ENCODE measurements at places on chromosomes 2 and 18.
A peak's percentile ranks its signal among the peaks of the same experiment; 100 is the strongest.

GRCh38 chr2:69789175-69789721 lies 40.2 kb upstream of the GMCL1 start:
- DNase-seq: peak; percentile 89

DNA sequence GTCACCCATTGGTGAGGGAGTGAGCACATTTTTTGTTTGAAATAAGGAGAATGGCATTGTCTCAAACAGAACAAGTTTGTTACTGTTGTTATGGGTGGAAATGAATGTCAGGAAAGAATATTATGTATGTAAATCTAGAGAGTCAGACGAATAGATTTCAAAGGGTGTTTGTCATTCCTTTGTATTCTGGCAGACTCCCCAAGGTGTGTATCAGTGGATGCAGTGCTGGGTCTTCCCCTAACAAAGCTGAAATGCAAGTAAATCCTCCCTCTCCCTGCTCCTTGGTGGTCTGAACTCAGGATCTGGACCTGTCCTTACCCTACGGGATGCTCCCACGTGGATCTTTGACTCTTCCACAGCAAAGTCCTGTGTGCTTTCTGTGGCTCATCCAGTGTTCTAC lies 139.5 kb upstream of the ZNF516 start:
- DNase-seq: no peak

GRCh38 chr2:108607706-108608301 lies 73.5 kb downstream of the LIMS1 start:
- DNase-seq: no peak

DNA sequence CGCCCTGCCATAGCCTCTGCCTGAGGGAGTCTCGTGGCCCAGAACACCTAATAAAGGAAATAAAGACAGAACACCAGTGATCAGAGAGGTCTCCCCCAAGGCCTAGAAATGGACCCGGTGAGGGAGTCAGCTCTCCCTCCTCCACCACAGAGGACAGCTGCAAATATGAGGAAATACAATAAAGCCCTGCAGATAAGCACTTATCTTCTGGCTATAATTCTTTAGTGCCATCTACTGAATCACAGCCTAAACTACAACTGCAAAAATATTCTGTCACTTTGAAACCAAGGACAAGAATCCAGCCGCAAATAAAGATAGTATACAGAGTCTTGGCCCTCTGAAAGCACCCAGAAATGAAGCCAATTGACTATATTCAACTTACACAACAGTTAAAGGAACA lies 42.4 kb upstream of the TACR1 start:
- no peak for DNase-seq

- DNase-seq: no peak
These were observed 134.0 kb downstream of the NEDD4L start for GRCh38 chr18:58177896-58178470.

GRCh38 chr2:171136024-171136423 lies 24.7 kb downstream of the TLK1 start:
- no peak for DNase-seq

DNA sequence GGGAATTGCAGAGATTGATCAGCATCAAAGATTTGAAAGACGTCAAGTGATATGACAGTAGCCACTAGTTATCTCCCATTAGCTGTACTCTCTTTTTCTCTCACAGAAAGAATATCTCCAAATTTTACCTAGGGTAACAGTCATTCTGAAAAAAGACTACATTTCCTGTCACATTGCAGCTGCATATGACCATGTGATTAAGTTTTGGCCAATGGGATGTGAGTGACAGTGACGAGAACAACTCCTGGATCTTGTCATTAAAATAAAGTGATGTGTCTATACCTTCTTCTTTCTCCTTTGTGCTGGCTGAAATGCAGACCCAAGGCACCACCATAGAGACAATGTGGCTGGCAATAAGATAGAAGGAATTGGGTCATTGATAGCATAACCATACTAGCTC lies 10.5 kb upstream of the NEUROD1 start:
- no peak for DNase-seq

DNA sequence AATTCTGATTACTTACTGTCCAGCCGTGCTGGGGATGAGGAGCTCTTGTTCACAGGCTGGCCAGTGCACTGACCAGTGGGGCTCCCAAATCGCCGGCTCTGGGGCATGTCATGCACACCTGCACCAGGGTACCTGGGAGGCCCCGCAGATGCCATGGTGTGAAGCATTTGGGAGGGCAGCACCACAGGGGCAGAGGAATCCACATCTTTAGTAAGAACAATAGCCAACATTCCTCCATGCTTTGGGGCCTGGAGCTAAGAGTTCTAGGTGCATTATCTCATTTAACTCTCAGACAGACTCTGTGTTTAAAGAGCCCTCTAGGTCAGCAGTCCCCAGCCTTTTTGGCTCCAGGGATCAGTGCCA lies 104.2 kb downstream of the ACKR3 start:
- no peak for DNase-seq

DNA sequence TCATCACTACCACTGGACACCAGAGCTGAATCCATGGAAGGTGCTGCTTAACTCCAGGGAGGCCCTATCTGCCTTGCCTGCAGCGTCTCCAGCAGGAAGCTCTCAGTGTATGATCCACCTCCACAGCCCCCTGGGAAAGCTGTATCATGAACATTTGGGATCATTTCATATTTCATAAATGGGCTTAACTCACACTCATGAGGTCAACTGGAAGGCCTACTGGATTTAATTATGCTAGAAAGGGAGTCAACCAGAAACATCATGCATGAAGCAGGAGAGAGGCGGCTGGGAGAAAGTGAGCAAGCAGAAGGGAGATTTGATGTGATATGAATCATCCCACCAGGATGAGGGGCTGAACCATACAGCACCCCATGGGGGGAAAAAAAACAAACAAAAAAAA lies 537.7 kb downstream of the TNS1 start:
- no peak for DNase-seq

DNA sequence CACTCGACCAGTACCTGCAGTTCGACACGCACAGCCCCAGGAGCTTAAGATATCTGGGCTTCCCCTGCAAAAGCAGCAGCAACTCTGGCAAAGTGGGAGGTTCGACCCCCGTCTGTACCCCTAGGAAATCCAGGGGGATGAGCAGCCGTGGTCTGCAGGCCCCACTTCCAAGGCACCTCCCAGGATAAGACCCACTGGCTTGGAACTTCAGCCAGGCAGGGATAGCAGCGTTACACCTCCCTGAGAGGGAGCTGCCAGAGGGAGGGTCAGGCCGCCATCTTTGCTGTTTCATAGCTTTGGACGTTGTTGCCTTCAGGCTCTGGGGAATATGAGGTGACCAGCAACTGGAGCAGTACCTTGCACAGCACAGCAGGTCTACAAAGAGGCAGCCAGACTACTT lies 351.1 kb downstream of the SOX11 start:
- DNase-seq: no peak

DNA sequence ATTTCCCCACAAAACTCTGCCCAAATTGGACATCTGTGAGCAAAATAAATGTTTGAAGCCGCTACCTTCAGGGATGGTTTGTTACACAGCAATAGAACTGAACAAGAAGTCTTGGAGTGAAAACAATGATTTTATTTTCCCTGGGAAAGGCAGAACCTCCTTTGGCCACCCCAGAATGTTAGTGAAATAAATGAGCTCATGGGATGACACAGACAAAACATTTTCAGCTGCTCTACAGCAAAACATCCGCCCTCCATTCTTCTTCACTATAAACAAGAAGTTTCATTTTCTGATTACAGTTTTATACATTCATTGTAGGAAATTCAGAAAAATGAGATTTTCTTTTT lies 4.3 kb upstream of the EFHD1 start:
- DNase-seq: no peak

GRCh38 chr18:45111502-45111848 lies 430.8 kb downstream of the SETBP1 start:
- DNase-seq: no peak

DNA sequence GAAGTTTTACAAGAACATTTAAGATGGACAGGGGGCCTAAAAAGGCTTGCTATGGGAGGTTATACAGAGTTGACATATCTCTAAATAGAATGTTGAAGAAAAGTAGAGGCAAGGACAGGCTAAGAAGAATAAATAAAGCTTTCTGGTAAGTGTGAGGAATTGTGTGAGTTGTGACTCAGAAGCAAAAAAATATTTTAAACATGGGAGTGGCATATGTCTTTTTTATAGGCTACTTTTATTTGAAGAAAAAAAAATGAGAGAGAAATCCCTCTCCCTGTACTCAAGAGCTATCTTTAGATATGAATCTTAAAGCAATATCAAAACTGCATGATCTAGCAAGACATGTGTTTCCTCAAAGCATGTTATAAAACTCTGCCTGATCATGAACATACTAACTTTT lies 41.1 kb downstream of the RAB3GAP1 start:
- no peak for DNase-seq

- no peak for DNase-seq
These were observed 27.6 kb downstream of the THADA start for GRCh38 chr2:43568228-43568627.

DNA sequence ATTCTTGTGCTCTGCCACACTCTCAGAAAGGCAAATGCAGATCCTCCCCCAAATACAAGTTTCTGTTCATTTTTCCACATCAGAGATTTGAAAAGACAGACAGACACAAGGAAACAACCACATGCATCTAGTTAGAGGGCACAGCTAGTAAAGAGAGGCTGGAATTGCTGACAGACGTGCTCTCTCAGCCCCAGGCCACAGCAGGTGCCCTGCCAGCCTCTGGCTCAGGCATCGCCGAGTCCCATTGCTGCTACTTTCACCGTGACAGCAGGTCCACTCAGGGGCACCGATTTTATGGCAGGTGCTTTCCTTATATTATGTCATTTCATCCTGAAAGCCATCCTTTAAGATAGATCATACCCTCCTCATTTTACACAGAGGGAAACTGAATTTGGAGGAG lies 507.5 kb downstream of the EIPR1 start:
- no peak for DNase-seq

- DNase-seq: no peak
These were observed 25.0 kb upstream of the FAHD2A start for GRCh38 chr2:95377216-95378123.

Data from GM04503 (cell line).